Stimulated activated CD8-positive, alpha-beta memory T cell treated with anti-CD3 and anti-CD28 coated beads, Interleukin-7, amount 100 ng/mL, for 1 hour (primary cell): ENCODE measurements at places on chromosomes 6 and 20.

- no peak for DNase-seq
Measured at GRCh38 chr20:45181639-45182038, 6.9 kb downstream of the PI3 start.

GRCh38 chr6:133631421-133631820 is 257.5 kb upstream of the TCF21 start:
- no peak for DNase-seq

DNA sequence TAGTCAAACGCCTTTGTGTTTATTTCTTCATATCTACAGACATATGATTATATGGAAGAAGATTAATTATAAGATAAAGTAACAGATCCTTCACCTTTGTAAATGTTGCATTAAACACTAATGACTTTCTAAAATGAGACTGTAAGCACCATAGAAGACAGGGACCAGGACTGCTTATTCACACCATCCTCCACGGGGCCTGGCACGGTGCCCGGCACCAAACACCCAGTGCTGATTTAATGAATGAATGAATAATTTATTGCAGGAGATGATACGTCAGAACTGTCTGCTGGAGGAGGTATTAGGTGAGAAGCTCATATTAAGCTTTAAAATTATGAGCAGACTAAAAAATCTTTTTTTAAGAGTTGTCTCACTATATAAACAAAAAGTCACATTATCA is 88.3 kb downstream of the SLX4IP start:
- no peak for DNase-seq

DNA sequence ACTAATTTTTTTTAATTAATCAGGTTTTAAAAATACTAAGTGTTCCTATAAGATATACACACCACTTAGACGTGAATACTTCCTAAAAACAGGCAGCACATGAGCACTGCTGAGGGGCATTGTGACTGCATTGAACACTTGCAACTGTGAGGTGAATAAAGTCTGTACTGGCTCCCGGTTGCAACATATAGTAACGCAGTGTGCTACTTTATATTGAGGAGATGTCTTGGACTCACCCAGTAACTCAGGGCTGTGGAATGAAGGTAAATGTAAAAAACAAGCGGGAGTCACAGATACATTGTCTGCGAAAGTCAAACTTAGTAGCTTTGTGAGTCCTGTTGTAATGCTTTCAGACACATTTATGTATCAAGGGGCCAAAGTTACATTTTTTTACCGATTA is 17.0 kb upstream of the HLA-A start:
- DNase-seq = no peak

GRCh38 chr20:39107741-39108140 is 145.6 kb downstream of the DHX35 start:
- DNase-seq = no peak

GRCh38 chr20:57509665-57510237 is 15.2 kb downstream of the CTCFL start:
- no peak for DNase-seq

- DNase-seq = no peak
Measured at GRCh38 chr20:13515796-13516558, 122.8 kb downstream of the TASP1 start.

DNA sequence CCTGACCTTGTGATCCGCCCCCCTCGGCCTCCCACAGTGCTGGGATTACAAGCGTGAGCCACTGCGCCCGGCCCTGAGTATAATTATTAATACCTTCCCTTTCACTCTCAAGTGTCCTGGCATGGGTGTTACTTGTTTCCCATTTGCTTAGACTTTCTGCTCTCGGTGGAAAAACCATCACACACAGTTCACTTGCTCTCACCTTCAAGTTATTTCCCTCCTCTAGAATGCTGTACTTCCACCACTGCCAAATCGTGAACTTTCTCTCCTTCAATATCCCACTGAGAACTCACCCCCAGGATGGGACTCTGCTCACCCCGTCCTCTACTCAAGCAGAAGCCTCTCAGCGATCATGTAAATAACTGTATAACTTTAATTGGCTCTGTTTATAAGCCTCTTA is 4.6 kb upstream of the HIVEP1 start:
- DNase-seq = no peak

DNA sequence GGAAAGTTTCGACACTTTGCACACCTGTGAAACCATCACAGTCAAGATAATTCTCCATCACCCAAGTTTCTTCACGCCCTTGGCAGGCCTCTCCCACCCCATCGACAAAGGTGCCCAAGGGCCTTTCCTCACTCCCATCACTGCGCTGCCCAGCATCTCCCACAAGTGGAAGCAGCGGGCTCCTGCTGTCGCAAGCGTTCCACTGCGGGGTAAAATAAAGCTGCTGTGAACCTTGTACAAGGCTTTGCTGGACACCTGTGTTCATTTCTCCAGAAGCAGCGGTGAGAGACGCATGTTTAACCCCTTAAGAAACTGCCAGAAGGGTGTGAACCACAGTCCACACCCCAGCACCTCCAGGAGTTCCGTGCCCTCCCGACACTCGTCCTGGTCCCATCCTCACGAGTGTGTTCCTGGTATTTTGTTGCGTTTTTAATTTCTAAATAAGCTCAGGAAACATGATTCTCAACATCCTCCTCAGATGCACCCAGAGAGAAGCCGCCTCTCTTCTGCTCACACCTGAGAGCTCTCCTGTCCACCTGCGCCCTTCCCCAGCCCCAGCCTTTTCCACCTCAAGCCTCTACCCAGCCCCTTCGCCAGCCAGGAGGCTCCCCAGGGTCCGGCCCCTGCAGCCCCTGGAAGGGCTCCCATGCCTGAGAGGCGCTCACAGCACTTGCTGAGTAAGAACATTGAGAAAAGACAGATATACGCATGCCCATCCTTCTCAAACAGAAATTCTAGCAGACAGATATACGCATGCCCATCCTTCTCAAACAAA is 97.5 kb downstream of the TAF4 start:
- no peak for DNase-seq

DNA sequence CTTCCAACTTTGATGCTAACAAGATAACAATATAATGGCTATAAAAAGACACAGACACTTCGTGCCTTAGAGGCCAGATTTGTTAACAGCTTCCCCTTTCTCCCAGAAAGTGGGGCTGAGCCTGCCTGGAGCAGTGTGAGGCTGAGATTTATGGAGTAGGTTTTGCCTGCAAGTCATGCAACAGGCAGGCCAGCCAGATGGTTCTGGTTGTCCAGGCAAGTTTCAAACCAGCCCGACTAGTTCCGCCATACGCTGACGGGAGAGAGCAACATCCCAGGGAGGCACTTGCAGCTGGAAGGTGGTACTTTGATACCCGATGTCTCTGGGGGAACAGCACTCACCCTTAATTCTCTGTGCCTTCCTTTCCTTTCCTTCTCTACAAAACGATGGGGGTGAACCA is 81.3 kb upstream of the NAA20 start:
- DNase-seq = no peak

DNA sequence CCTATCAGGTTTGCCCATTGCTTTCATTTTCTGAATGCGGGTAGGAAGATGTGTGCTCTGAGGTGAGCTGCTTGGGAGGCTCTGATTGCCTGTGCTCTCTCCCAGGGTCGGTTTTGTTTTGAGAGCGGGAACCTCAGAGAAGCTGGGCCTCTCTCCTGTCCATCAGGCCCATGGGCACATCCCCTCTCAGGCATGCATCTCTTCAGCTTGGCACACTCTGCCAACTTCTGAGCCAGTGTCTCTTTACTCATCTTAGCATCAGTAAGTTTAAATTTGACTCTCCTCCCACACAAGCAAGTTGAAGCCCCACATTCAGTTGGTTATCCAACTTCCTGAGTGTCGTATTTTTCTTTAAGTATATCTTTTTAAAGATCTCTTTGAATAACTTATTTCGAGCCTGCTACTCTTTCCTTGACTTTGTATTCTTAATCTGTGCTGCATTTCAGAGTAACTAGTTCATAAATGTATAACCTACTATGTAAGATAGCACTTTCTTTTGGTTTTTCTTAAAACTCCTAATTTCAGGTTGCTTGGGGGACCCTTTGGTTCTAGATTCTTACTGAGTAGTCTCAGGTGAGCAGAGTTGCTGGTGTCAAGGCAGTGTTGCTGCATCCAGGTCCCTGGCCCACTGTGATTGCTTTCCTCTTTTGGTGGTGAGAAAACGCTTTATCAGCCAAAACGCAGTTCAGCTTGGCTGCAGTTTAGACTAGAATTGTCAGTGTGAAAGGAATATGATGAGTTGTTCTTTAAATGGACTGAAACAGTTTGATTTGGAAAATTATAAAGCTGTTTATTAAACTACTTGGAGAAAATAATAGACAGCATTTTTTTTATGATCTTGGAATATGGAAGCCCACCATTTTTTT is 54.8 kb downstream of the SNX9 start:
- DNase-seq = no peak

DNA sequence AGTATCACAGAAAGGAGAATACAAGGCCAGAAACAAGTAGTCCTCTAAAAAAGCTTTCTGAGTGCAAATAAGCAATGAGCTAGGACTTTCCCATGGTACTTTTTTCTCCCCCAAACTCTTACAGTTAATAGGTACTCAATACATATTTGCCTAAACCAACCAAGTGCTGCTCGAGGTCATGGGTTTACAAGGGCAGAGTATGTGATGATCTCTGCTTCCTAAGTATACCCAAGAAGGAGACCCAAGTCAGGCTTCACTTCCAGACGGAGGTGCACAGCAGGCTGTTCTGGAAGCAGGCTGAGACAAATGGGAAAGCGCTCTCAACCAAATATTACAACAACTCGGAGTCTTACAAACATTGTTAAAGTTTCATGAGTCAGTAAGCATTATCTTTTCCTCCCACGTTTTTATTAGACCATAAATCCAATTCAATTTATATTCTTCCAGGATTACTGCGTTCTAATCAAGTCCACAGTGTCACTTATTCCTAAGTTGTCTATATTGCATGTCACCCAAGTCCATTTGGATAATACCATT is 8.1 kb downstream of the FYN start:
- DNase-seq = no peak

GRCh38 chr20:50726955-50727791 is 4.2 kb upstream of the PARD6B start:
- no peak for DNase-seq

DNA sequence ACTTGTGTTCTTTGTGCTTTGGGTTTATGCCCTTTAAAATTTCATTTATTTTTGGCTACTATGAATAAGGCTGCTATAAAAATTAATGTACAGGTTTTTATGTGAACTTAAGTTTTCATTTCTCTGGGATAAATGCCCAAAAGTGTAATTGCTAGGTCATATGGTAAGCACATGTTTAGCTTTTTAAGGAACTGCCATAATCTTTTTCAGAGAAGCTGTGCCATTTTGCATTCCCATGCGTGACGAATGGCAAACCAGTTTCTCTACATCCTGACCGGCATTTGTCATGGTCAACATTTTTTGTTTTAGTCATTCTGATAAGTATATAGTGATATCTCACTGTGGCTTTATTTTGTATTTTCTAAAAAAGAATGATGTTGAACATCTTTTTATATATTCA is 236.0 kb upstream of the SGK1 start:
- no peak for DNase-seq

DNA sequence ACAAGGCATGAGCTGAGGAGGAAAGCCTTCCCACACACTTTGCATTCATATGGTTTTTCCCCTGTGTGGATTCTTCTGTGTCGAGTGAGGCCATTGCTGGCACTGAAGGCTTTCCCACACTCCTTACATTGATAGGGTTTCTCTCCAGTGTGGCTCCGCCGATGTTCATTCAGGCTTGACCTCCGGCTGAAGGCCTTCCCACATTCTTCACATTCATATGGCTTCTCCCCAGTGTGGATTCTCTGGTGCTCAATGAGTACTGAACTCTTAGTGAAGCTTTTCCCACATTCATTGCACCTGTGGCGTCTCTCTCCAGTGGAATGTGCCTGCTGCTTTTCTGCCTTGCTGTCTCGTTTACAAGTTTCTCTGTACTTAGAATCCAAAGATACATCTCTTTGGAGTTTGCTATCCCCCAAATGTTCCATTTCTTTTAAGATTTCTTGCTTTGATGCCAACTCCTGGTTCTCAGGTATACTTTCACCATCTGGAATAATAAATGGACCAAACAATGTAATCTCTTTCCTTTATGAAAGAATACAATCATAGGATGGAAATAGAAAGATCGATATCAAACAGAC is 9.5 kb downstream of the ZSCAN31 start:
- DNase-seq = no peak

- no peak for DNase-seq
Measured at GRCh38 chr6:54515713-54516112, 207.5 kb downstream of the TINAG start.

GRCh38 chr6:8664070-8664469 is 228.7 kb upstream of the SLC35B3 start:
- no peak for DNase-seq

GRCh38 chr6:100116411-100117194 is 122.6 kb upstream of the MCHR2 start:
- no peak for DNase-seq

- no peak for DNase-seq
Measured at GRCh38 chr20:2693286-2694007, 867 bp downstream of the EBF4 start.

- DNase-seq = no peak
Measured at GRCh38 chr6:2852921-2853322, 11.3 kb upstream of the SERPINB1 start.

GRCh38 chr6:98924647-98925046 is 23.1 kb downstream of the FBXL4 start:
- no peak for DNase-seq

- DNase-seq = no peak
Measured at GRCh38 chr6:14985366-14985765, 260.5 kb upstream of the JARID2 start.

GRCh38 chr6:112005013-112005371 is 48.9 kb upstream of the CCN6 start:
- no peak for DNase-seq

DNA sequence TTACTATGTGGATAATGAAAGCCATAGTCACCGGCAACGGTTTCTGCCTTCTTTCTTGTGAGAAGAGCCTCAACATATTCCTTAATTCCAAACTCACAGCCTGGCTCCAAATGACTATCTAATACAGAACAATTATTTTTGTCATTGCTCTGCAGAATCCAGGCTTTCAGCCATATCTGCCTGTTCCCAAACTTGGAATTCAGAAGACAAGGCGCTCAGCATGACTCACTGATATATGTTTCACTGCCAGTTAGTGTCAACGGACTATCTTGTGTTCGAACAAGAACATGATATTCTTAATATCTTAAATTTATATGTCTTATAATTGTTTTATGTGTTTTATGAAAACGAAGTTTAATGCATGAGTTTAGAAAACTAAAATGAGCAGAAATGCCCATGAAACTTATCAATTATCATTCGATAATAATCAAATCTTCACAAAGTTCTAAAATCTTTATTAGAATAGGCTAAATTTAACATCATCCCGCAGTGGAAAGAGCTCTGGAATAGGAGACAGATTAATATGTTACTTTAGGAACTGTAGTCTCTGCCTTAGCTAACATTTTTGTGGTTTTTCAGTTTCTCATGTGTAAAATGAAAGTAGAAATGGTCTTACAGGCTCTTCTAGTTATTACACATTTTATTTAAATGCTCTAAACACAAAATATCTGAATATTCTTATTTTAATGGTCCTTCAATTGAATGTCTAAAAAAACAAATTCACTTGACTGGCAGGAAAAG is 669.3 kb upstream of the GJE1 start:
- no peak for DNase-seq

GRCh38 chr6:125507987-125508655 is 206.4 kb upstream of the HDDC2 start:
- DNase-seq = no peak
